Pulmonary artery endothelial cell (primary cell): ENCODE measurements at places on chromosomes 16 and 17.

DNA sequence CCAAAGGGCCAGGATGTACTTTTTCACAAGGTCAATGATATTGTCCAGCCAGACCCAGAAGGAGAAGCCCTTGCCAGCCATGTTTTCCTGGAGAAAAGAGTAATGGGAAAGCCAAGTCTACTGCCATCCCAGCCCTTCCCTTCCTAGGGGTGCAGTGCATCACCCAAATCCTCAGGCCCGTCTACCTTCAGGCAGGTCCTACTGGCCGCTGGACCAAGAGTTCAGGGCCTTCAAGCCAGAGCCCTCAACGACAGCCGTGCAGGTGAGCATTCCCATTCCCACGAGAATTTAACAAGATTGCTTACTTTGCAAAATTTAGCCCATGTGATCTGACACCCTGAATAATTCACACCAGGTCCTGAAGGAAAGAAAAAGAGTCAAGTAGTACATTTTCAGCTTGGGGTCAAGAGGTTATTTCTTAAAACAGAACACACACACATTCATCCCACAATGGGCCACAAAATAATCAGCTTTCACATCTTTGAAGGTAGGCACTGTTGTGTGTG, 35.0 kb downstream of the STAT5A start:
- no peak for DNase-seq

- DNase-seq = no peak
These were observed 9.6 kb downstream of the CDC42EP4 start for GRCh38 chr17:73302189-73302588.

DNA sequence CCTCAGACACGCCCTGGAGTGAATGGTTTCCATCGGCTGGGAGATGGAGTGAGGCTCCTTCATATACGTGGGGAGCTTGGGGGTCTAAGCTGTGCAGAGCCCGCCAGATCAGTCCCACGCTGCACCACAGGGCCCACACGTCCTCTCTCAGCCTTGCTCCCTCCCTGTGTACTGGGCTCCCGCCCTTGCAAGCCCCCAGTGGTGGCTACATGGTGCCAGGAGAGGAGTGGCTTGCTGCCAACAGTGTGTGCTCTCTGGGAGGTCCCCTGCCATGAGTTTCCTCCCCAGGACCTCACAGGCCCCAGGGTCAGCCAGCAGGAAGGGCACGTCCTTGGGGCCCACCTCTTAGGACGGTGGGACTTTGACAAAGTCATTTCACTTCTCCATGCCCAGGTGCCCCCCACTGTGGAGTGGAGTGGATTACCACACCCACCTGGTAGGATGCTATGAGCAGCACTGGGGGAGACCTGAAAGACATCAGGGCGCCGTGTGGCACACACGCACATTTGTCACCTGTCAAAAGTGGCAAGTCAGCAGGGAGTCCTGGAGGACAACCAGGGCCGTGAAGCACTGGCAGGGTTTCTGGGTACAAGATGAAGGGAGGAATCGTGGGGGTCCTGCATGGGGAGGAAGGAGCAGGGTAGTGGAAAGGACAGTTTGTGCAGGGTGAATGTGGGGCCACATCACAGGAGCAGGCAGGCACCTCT, 13.7 kb downstream of the SLC5A10 start:
- DNase-seq = no peak

DNA sequence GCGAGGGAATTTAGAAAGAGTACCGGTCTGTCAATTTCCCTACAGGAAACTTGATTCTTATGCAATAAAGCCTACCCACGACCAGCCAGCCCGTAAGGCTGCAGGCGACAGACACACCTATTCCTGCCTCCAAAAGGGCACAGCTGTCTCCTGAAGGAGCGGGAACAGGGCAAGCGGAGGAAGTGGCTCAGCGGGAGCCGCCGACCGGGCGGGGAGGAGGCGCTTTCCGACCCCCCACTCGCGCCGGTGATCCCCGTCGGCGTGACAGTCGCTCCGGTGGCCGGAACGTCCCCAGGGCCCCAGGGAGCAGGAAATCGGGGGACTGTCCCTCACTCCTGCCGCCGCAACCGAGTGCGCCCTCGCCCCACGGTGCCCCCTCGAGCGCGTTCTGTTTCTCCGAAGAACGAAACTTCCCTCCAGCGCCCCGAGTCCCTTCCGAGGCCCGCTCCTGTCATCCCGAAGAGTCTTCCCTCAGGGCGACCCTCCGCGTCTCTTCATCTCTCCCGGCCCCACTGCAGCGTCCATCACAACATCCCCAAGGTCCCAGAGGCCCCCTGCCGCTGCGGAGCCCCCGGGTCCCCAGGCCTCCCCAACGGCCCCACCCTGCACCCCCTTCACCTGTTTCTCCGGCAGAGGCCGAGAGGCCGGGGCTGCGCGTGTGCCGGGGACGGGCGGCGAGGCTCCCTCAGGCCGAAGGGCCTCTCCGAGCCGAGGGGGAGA, 421 bp downstream of the STAT3 start:
- DNase-seq = no peak

- no peak for DNase-seq
These were observed 203.5 kb upstream of the GOT2 start for GRCh38 chr16:58937661-58938060.

DNA sequence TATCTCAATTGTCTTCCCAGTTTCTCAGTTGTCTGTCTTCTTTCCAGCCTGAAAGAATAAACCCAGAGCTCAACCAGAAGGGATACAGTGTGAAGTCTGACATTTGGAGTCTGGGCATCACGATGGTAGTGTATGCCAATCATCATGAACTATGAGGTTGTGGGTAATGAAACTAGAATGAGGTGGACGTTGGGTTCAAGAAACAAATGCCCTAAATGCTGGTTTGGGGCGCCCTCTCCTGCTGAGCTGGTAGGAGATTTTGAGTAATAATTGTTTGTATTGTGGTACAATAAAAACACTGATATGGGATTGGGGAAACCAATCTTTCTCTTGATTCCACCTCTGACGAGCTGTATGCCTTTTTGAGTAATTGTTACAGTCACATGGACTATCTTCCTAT, 110.4 kb downstream of the MAP2K6 start:
- DNase-seq = no peak

- no peak for DNase-seq
These were observed 5.8 kb upstream of the ALDH3A1 start for GRCh38 chr17:19753661-19754463.

DNA sequence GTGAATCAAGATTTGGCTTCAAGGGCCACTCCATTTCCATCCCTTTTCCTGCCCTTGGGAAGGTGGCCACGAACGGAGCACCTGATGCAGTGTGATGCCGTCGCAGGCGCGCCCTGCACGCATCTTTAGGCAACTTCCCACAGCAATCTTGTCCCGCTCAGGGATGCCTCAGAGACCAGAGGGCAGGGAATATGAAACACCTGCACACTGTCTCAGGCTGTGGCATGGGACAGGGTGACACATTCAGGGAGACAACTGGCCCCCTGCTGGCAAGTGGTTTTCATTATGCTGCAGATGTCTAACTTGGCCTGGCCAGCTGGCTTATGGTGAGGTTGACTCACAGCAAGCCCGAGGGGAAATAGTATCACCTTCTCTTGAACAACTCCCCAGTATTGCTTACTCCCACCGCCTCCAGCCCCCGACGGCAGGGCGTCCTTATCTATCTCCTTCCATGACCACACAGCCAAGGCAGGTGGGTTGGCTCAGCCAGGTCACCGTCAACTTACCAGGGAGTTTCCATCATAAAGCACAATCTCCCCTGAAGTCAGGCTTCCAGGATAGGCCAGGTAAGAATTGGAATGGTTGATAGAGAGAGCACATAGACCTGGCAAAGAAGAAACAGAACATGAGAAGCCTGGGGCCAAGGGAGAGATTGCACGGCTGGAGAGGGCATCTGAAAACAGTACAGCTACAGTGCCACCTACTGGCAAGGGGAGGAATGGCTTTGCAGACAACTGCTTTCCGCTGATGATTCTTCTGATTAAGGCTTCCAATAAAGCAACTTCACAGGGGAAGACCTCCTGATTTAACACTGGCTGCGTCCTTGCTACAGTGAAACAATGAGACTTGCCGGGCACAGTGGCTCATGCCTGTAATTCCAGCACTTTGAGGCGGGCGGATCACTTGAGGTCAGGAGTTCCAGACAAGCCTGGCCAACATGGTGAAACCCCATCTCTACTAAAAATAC, 21.1 kb downstream of the WIPI1 start:
- DNase-seq = no peak

- DNase-seq = no peak
These were observed 29.3 kb upstream of the GSG1L start for GRCh38 chr16:28092721-28093384.

- peak; percentile 30 for DNase-seq
These were observed 11.2 kb downstream of the CHD9NB start for GRCh38 chr16:53041320-53042051.

GRCh38 chr16:8199390-8199789, 390.9 kb downstream of the TMEM114 start:
- DNase-seq = no peak

GRCh38 chr17:63150994-63151464, 185.0 kb downstream of the TANC2 start:
- no peak for DNase-seq
